NCI-H82 (cell line): ENCODE measurements at places on chromosomes 7 and 10.

DNA sequence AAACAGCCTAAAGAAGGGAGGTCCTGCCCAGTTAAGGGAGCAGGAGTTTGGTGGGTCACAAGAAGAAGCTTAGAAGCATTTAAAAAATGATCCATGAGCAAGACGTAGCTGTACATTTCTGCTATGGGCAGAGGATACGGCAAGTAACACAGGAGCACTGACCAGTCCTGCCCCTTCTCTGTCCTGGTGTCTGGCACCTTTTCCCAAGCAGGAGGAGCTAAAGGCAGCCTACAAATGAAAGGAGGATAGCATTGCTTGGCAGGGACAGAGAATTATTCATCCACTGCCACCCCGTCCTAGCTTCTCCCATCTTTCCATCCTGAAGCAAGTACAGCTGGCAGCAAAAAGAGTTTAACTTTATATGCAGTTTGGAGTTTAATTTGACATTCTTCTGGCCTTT, 1077.6 kb downstream of the TYW1 start:
- no peak for DNase-seq

DNA sequence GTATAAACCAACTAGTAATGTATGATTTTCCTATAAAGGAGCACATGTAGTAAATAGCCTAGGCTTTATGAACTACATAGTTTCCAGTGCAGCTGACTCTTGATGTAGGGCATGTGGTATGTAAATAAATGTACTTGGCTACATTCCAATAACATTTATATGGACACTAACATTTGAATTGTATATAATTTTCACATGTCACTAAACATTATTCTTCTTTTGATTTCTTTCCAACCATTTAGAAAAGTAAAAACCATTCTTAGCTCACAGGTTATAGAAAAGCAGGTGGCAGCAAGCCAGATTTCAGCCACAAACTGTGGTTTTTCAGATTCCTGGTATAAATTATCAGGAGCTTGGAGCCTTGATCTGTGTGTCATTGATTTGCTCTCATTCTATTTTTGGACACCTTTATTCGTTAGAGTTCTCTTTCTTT, 1182.0 kb downstream of the CNTNAP2 start:
- DNase-seq: no peak

DNA sequence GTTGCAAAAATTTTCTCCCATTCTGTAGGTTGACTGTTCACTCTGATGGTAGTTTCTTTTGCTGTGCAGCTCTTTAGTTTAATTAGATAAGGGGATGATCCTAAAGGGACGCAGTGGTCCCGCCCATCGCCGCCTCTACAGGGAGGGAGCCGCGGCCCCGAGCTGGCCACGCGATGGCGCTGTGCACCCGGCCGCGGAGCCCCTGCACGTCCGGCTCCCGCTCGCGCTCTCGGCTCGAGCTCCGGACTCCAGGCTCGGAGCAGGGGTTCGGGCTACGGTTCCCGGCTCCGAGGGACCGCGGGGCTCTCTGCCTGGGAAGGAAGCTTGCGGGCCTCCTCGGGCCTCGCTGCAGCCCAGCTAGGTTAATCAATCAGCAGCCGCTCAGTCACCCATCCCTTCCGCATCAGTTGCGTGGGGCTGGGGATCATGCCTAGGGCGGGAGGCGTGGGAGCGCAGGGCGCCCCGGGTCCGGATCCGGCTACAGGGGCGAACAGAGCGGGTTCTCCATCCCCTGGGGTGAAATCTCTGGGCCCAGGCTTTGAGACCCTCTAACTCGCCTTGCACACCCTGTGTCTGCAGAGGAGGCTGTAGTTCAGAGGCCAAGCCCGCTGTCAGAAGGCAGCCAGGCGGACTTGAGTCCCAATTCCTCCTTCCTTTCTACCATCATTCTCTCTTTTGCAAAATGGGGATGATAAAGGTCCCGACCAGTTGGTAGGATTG, 97.9 kb downstream of the WDR11 start:
- no peak for DNase-seq

DNA sequence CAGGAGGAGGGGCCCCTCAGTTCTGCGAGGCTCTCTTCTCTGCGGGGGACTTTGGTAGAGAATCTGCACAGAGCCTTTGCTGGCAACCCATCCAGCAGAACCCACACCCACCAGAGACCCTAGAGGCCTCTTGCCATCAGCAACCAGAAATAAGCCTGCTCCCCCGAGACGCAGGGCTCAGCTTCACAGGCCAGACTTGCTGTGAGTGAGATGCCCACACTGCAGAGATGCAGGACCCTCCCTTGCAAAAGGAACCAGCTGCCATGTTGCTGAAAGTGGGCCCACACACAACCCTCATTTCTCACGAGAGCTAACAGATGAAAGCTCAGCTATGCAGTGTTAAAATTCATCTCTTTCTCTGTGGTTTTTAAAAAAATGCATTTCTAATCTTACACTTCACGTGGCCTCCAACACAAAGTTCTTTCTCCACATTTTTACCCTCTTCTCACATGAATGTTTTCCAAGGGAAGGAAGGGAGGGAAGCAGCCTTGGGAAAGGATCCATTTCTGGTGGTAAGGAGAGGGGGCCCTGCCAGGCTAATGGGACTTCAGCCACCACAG, 171.6 kb downstream of the CCDC3 start:
- no peak for DNase-seq

GRCh38 chr7:129640400-129640799, 28.9 kb downstream of the NRF1 start:
- DNase-seq: no peak

DNA sequence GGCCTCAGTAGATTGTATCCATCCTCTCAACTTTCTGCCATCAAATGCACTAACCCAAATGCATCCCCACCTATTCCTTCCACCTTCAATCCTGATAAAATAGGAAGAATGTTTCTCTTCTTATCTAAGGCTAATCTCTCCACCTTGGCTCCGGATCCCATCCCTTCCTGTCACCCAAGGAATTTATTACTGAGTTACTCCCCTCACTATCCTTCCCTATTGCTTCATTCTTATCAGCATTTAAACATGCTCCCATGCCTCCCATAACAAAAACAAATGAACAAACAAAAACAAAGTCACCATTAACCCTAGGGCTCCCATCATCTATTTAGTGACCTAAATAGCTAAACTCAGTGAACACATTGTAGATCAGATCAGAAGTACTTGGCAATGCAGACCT, 25.3 kb downstream of the AASS start:
- no peak for DNase-seq

- peak; percentile 70 for DNase-seq
Observed at GRCh38 chr7:5525271-5526099, 101.9 kb upstream of the TNRC18 start.

DNA sequence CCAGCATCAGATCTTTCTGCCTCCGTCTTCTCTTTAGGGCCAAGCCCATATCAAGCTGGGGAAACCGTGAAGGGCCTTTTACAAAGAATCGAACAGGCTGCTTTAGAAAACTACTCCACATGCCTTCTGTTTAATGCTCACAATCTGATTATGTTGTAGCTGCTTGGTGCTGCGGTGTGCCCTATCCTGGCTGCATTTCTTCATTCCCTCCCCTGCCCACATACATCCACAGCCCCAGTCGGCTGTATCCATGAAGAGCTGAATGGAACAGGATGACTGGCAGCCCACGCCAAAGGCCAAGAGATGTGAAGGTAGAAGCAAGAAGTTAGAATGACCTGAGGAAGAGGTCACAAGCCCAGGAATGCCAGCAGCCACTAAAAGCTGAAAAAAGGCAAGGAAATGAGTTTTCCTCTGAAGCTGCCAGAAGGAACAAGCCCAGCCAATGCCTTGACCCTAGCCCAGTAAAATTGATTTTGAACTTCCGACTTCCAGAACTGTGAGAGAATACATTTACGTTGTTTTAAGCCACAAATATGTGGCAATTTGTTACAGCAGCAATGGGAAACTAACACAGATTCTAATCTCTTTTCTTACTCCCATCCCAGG, 22.2 kb downstream of the TAS2R41 start:
- no peak for DNase-seq

GRCh38 chr10:96360331-96360730, 1.5 kb upstream of the OPALIN start:
- no peak for DNase-seq

DNA sequence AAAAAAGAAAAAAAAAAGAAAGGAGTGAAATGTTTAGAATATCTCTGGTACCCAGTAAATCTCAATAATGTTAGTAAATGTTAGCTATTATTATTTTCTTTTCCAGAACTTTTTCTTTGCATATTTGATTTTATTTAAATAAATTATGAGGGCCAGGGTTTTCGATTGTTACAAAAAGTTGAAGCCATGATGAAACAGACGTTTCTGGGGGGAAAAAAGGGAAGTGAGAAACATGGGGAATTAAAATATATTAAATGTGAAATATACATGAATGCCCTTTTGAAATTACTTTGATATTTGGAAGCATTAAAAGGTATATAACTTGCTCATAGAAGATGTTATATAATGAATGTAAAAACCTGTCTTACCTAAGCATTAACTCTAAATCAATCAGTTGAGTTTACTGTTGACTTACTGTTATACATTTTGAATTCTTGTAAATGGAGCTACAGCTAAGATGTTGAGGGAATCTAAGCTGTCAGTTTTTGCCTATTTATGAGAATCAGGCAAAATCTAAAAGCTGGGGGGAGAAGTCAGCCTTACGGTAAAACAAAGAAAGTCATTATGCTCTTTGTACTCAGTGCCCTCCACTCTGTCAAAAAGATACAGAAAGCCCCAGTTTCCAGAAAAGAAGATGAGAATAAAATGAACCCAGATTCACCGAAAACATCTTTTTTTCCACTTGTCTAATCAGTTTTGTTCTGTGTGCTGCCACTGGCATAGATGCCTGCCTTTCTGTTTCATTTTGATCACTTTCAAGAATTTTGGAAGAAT, 30.0 kb upstream of the KDM7A start:
- no peak for DNase-seq

- no peak for DNase-seq
Observed at GRCh38 chr7:18638594-18639452, 143.3 kb downstream of the HDAC9 start.

- no peak for DNase-seq
Observed at GRCh38 chr10:60035984-60036383, 129.6 kb upstream of the CCDC6 start.

DNA sequence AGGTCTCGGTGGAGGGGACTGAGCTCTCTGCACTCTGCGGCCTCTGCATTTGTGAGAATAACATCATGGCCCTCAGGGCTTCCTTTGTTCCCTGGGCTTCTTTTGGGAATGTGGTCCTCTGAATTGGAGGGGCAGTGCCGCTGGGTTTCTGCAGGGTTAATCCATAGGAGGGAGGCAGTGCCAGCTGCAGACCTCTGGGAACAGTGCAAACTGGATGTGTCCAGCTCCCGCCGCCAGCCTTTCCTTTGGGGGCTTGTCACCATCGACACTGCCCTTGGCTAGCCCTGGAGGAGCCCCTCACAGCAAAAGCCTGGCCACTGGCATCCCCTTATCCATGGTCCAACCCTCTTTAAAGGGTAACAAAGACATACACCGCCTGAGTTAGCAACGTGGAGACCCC, 174.0 kb downstream of the WDR37 start:
- no peak for DNase-seq

GRCh38 chr10:124447751-124448466, 1.9 kb downstream of the NKX1-2 start:
- no peak for DNase-seq

DNA sequence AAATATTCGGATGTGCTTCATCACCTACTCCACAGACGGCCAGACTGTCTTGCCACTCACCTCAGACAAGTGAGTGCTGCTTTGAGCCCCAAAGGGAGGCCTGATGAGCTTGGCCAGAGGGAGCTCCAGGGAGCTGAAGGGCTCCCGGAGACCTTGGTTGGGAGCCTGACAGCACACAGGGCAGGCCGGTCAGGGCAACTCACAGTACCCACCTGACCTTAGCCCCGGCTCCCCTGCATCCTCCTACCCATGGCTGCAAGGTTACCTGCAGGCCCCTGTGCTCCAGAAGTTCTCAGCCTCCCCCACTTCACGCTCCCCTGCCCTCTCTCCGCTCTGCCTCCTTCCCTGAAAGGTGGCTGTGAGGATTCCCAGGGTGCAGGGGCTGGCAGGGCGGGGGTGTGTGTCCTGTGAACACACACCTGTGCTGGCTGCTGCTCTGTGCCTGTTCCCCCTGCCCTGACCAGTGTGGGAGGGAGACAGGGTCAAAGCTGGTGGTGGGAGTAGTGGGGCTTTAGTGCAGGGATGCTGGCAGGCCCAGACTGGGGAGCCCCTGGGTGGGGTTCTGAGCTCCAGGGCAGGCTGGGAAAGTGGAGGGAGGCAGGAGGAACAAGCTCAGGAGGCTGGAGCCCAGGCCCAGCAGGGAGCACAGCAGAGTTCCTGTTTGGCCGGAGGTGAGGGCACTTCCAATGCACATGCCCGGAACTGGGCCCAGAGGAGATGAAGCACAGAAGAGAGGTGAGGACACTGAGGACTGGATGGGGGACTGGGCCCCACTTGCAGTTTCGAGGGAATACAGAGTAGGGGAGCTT, 7.2 kb downstream of the ANTXRL start:
- peak; percentile 13 for DNase-seq
